ENCODE measurements at places on chromosomes 6 and 20. TPM values are rescaled to one million over a fixed set of nuclear protein-coding genes. Genes with fewer than 3 reads are reported as not detected.

GRCh38 chr6:114051031-114051430 is 80.1 kb upstream of the HDAC2 start:
- no peaks in the 10 kb centered on the region for H3K36me3 ChIP-seq
- H3K4me1 ChIP-seq: no peaks in the 10 kb centered on the region
- H3K4me3 ChIP-seq: no peak overlapping the region
- H3K27me3 ChIP-seq: no peaks in the 10 kb centered on the region
- DNase-seq: no peak

DNA sequence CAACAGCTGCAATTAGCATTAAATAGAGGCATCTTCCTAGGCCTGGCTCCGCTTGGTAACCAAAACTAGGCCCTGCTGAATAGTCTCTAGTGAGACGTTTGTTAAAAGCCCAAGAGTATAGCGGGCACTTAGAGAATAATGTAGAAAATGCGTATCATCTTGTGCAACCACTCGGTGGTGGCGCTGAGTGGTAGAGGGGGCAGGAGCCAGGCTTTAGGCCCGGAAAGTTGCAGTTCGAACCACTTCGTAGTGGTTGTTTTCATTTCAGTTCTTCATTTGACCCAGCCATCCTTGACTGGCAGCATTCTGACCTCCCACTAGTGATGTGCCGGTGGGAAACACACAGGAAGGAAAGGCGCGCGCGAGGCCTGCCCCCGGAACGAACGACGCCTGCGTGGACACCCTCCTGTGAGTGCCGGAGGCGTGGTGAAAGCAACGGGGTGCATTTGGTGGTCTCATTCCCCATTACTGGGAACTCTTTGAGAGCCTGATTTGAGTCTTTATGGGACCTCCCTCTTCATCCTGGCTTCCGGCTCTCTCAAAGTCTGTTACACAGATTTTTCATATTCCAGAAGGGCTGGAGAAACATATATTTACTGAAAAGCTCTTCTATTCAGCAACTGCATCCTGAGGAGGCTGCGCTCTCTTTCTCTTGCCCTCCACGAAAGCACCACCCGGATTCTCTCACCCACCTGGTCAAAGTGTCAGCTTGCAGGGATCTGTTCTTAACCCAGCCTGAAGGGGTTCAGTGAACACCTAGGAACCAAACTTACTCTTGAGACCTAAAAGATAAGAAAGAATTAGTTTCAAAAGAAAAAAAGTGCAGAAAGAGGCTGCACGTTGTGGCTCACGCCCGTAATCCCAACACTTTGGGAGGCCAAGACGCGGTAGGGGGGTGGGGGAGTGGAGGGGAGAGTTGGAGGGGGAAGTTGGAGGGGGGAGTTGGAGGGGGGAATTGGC is 18.2 kb downstream of the GPX5 start:
- H3K27me3 ChIP-seq: peaks cover 2% of the 10 kb centered on the region
- no peak overlapping the region for H3K4me3 ChIP-seq
- no peaks in the 10 kb centered on the region for H3K36me3 ChIP-seq
- no peak for DNase-seq
- H3K27ac ChIP-seq: no peak overlapping the region
- no peaks in the 10 kb centered on the region for H3K4me1 ChIP-seq

NHLRC1 gene
- 0.94 TPM for total RNA-seq

- H3K4me1 ChIP-seq: no peaks in the 10 kb centered on the region
- H3K27ac ChIP-seq: peak overlapping the region; percentile 81
- peak overlapping the region; percentile 76 for H3K4me3 ChIP-seq
- DNase-seq: peak; percentile 82
These were observed 637 bp downstream of the ABHD12 start for GRCh38 chr20:25389858-25390537.

GRCh38 chr6:141734071-141734840 is 398.5 kb upstream of the GJE1 start:
- no peak overlapping the region for H3K27ac ChIP-seq
- no peak overlapping the region for H3K4me3 ChIP-seq
- H3K27me3 ChIP-seq: no peaks in the 10 kb centered on the region
- no peaks in the 10 kb centered on the region for H3K4me1 ChIP-seq

BHLHE23 gene
- total RNA-seq: not detected

DNA sequence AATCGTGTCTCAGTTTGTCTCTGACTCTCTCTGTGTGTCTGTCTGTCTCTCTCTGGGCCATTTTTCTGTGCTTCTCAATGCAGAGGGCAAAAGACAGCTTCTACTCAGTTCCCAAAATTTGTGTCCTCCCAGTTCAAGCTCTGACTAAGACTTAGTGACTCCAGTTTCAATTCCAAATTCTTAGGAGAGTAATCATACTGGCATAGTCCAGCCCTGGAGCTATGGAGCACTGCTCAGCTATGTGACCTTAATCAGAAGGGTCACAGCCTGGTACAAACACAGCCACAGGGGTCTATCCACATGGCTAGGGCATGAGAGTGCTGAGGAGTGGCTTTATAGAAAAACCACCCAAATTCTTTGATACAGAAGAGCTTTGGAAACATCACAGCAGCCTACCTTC is 91.9 kb downstream of the FOXF2 start:
- no peak for DNase-seq
- H3K27ac ChIP-seq: no peak overlapping the region
- H3K4me1 ChIP-seq: no peaks in the 10 kb centered on the region
- H3K27me3 ChIP-seq: no peaks in the 10 kb centered on the region
- no peak overlapping the region for H3K4me3 ChIP-seq

WFDC10B gene
- not detected for total RNA-seq

DNA sequence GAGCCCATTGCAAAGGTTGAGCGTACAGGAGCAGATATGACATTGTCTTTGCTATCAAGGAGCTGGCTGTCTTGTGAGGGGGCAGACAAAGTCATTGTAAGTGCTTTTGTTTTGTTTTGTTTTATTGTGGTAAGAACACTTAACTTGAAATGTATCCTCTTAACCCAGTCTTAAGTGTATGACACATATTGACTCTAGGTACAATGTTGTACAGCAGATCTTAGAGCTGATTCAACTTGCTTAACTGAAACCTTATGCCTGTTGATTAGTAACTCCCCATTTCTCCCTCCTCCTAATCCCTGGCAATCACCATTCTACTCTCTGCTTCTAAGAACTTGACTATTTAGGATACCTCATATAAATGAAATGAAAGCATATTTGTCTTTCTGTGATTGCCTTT is 429.0 kb downstream of the BMP2 start:
- H3K4me1 ChIP-seq: no peaks in the 10 kb centered on the region
- H3K4me3 ChIP-seq: no peak overlapping the region
- no peaks in the 10 kb centered on the region for H3K27me3 ChIP-seq

HLA-DOA gene
- total RNA-seq: 16.7 TPM

DNA sequence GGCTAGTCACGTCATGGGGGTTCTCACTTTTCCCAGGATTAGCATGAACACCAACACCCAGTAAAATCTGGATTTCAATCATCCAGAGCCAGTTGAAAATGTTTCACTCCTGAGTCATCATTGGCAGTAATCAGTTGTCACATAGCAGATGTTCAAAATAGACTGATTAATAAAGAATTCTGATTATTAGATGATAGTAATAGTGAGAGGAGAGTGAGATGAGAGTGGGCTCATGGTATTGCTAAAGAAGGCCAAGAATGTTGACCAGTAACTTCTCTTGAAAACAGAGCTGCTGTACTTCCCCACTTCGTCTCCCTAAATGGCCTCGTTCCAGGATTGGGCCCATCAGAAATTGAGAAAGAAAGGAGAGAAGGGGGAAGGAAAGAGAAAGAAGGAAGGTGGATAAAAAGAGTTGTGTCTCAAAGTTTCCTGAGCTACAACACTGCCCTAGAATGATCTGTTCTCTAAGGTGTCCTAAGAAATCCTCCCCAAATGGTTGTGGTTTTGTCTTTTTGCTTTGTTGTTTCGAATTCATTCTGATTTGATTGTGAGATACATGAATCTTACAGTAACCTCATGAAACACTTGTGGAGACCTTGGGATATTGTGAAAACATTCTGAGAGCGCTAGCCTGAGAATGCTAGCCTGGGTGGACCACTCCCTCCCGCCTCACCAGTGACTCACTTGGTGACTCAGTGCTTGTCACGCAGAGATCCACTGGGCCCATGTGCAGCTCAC is 502.2 kb upstream of the JARID2 start:
- no peak overlapping the region for H3K4me3 ChIP-seq
- no peaks in the 10 kb centered on the region for H3K36me3 ChIP-seq
- no peaks in the 10 kb centered on the region for H3K4me1 ChIP-seq
- no peak overlapping the region for H3K27ac ChIP-seq
- DNase-seq: peak; percentile 76
- H3K27me3 ChIP-seq: no peaks in the 10 kb centered on the region
